ENCODE measurements at places on chromosomes 6 and 20.

- peak overlapping the region; percentile 83 for H3K27ac ChIP-seq
- no peaks in the 10 kb centered on the region for H3K27me3 ChIP-seq
- H3K4me1 ChIP-seq, result peaks cover 78% of the 10 kb centered on the region
- peak; percentile 46 for DNase-seq
These were observed 82.1 kb downstream of the PSMG4 start for GRCh38 chr6:3340894-3341293.

DNA sequence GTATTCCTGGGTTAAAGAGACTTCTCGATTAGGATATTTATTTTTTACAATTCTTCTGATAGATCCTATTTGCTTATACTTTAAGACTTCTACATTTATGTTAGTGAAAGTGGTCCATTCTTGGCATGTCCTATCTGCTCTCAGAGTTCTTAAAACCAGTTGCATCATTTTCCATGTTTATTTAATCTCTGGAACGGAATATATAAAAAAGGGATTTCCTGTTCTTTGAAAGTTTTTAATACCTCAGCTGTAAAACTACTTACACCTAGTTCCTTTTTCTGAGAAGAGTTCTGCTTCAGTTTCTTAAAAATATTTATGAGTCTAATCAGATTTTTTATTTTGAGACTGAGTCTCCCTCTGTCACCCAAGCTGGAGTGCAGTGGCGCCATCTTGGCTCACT lies 18.0 kb upstream of the MYL9 start:
- peak overlapping the region; percentile 19 for H3K27ac ChIP-seq
- no peaks in the 10 kb centered on the region for H3K4me1 ChIP-seq
- no peaks in the 10 kb centered on the region for H3K27me3 ChIP-seq
- peaks cover 12% of the 10 kb centered on the region for H3K36me3 ChIP-seq
- H3K4me3 ChIP-seq, result no peak overlapping the region
- DNase-seq, result no peak

- no peak overlapping the region for H3K4me3 ChIP-seq
- DNase-seq, result no peak
- no peaks in the 10 kb centered on the region for H3K36me3 ChIP-seq
- no peaks in the 10 kb centered on the region for H3K27me3 ChIP-seq
- H3K27ac ChIP-seq, result no peak overlapping the region
These were observed 218.8 kb upstream of the MMS22L start for GRCh38 chr6:97501853-97502252.

- DNase-seq, result no peak
- H3K27me3 ChIP-seq, result no peaks in the 10 kb centered on the region
- no peaks in the 10 kb centered on the region for H3K36me3 ChIP-seq
- no peak overlapping the region for H3K4me3 ChIP-seq
- H3K4me1 ChIP-seq, result no peaks in the 10 kb centered on the region
These were observed 151.7 kb upstream of the CEP162 start for GRCh38 chr6:84379142-84379541.

DNA sequence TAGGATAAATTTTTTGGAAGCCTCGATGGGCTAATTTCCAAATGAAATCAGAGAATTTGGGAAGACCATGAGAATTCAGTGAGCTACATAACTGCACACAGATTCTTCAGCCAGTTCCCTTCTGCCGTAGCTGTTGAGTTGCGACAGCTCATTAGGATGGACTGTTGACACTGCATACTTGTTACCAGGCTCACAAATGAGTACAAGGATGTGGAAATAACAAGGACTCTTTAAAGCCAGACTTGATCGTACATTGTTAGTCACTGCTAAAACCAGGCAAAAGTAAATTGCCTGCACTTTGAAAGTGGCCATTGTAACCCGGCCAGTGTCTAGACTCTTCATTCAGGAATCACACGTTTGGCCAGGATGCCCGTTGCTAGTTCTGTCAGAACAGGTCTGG lies 37.0 kb downstream of the NDUFAF5 start:
- H3K27ac ChIP-seq, result no peak overlapping the region
- no peaks in the 10 kb centered on the region for H3K27me3 ChIP-seq
- no peaks in the 10 kb centered on the region for H3K4me1 ChIP-seq

DNA sequence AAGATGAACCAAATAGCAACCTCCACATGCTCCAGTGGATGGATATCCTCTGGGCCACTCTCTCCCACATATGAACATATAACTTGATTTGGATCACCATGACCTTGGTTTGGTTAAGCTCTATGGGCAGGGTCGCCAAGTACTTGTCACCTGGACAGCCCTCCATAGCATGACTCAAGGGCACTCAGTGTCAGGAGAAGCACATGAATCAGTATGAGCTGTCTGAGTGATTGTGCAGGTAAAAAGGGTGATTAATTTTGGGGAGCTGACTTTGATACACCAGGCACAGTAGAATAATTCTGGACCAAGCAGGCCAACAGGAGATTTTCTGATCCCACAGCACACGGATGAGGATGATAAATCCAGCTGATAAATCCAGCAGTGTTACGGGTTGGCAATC lies 74.4 kb downstream of the OPRM1 start:
- no peak overlapping the region for H3K4me3 ChIP-seq
- H3K27ac ChIP-seq, result no peak overlapping the region
- no peaks in the 10 kb centered on the region for H3K4me1 ChIP-seq

GRCh38 chr20:63232235-63233060 lies 3.3 kb upstream of the BIRC7 start:
- DNase-seq, result no peak
- peaks cover 36% of the 10 kb centered on the region for H3K4me1 ChIP-seq
- no peak overlapping the region for H3K4me3 ChIP-seq
- no peaks in the 10 kb centered on the region for H3K36me3 ChIP-seq
- no peak overlapping the region for H3K27ac ChIP-seq
- 0 out of 2 replicates have a peak, but pooled peaks cover 3% of the 10 kb centered on the region for H3K27me3 ChIP-seq
